ENCODE measurements at places on chromosomes 13 and 19.

DNA sequence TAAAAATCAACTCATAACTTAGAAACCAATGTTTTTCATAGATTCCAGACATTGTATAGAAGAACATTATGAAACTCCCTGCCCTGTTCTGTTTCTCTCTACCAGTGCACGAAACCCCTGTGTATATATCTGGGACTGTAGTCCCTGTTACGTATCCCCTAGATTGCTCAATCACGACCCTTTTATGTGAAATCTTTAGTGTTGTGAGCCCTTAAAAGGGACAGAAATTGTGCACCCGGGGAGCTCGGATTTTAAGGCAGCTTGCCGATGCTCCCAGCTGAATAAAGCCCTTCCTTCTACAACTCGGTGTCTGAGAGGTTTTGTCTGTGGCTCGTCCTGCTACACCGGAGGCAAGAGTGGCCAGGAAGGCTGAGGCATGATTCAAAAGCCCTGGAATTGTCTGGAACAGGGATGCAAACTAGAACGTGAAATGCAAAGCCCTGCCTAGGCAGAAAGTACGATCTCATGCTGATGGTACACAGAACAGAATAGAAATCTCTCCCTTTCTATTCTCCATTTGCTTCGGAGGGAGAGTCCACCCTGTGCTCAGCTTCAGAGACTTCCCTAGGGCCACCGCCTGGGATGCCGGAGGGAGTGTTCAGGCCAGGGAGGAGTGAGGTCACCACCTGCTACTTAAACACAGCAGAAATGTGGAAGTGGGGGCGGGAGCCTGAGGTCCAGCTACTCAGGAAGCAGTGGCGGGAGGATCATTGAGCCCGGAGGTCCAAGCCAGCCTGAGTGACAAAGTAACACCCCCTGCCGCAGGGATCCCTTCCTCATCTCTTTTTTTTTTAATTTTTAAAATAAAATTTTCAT, 758 bp upstream of the ZNF888 start:
- H3K36me3 ChIP-seq: peaks cover 22% of the 10 kb centered on the region
- no peak for DNase-seq

- peaks cover 6% of the 10 kb centered on the region for H3K36me3 ChIP-seq
- no peaks in the 10 kb centered on the region for H3K4me1 ChIP-seq
- no peak overlapping the region for H3K4me3 ChIP-seq
- DNase-seq: peak; percentile 37
- no peak overlapping the region for H3K27ac ChIP-seq
Measured at GRCh38 chr19:3467437-3468198, 12.7 kb downstream of the SMIM24 start.

GRCh38 chr13:113783200-113783881, 24.3 kb downstream of the TMEM255B start:
- no peak overlapping the region for H3K27ac ChIP-seq
- H3K27me3 ChIP-seq: peaks cover 16% of the 10 kb centered on the region
- DNase-seq: no peak
- peaks cover 3% of the 10 kb centered on the region for H3K4me1 ChIP-seq
- no peaks in the 10 kb centered on the region for H3K36me3 ChIP-seq
- no peak overlapping the region for H3K4me3 ChIP-seq

DNA sequence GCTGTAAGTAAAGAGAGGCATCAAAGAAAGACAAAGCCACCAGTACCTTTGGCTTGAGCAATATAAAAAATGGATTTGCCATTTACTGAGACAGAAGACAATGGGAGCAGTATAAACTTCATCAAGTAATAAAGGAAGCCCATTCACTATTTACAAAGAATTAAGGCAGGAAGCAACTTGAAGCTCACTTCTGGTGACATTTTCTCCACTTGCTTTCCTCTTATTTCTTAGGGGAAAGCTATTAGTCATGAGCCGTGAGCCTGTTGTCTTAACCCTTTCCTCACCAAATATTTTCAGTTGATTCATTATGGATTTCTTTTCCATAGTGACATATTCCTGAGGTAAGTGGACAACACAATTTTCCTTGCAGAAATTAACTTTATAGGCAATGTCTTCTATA, 156.8 kb downstream of the DNAJC3 start:
- H3K36me3 ChIP-seq: no peaks in the 10 kb centered on the region
- H3K27ac ChIP-seq: no peak overlapping the region
- no peak overlapping the region for H3K4me3 ChIP-seq
- H3K27me3 ChIP-seq: peaks cover 22% of the 10 kb centered on the region

DNA sequence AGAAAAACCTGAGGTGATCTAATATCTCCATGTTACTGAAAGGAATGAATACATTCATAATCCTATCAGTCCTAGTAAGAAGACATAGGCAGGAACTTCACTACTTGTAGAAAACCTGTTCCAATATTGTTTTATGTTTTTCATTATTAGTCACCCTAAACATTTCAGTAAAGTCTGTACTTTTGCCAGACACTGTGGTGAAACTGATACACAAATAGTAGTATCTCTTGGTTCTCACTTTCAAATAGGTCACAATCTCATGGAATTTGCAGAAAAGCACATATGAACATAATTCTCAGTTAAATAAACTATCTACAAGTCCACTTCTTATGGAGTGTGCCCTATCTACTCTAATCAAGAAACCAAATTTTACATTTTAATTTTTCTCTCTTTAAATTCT, 88.3 kb upstream of the PCDH9 start:
- no peak overlapping the region for H3K27ac ChIP-seq
- H3K36me3 ChIP-seq: no peaks in the 10 kb centered on the region
- DNase-seq: no peak

- H3K27ac ChIP-seq: peak overlapping the region; percentile 91
- H3K36me3 ChIP-seq: peaks cover 11% of the 10 kb centered on the region
- H3K4me3 ChIP-seq: peak overlapping the region; percentile 99
- DNase-seq: peak; percentile 41
Measured at GRCh38 chr19:4722671-4723594, 709 bp downstream of the DPP9 start.

DNA sequence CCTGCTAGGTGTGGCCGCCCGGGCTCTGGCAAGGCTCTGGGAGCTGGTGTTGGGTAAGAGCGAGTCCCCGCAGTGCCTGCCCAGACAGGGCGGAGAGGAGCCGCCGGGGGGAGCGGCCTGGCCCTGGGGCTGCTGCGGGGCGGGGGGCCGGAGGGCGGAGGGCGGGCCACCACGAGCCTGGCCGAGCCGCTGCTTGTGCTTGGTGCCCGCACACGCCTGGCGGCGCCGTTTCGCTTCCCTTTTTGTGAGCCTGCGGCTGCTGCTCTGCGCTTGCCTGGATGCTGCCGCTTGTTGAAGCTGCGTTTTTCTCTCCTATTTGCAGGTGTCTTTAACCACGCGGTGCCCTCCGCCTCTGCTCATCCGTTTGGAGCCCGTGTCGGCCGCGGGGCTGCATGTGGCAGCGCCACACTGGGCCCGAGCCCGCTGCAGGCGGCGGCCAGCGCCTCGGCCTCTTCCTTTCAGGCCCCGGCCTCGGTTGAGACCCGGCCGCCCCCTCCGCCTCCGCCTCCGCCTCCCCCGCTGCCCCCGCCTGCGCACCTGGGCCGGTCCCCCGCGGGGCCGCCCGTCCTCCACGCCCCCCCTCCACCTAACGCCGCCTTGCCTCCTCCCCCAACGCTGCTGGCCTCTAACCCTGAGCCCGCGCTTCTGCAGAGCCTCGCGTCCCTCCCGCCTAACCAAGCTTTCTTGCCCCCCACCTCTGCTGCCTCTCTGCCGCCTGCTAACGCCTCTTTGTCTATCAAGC, 8.5 kb downstream of the PLEKHJ1 start:
- H3K4me3 ChIP-seq: no peak overlapping the region
- H3K36me3 ChIP-seq: peaks cover 38% of the 10 kb centered on the region
- peaks cover 7% of the 10 kb centered on the region for H3K4me1 ChIP-seq
- H3K27me3 ChIP-seq: no peaks in the 10 kb centered on the region
- DNase-seq: no peak
- no peak overlapping the region for H3K27ac ChIP-seq

GRCh38 chr13:97932647-97933046, 20.8 kb upstream of the IPO5 start:
- no peaks in the 10 kb centered on the region for H3K4me1 ChIP-seq
- no peak overlapping the region for H3K27ac ChIP-seq
- no peak for DNase-seq

DNA sequence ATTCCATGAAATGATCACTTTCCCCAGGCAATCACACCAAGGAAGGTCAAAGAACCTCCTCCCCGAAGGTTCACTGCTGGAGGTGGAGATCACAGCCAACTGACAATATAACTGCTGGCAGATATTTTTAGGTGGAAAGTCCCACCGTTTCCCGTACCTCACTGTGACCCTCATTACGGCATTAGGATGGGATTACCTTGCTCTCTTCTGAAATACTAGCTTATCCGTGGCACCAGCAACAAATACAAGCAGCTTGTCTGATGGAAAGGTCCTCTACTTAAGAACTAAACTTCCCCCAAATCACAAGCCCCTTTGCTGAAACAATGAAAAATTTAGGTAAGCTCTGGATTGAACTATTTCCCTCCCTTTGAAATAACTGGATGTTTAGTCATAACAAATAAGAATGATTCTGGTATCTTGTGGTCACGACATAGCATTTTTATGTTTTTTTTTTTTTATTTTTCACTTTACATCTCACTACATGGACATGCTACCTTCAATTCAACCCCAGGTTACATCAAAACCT, 178.9 kb downstream of the COL4A1 start:
- no peak overlapping the region for H3K4me3 ChIP-seq
- H3K27ac ChIP-seq: no peak overlapping the region
- H3K4me1 ChIP-seq: no peaks in the 10 kb centered on the region
- H3K36me3 ChIP-seq: no peaks in the 10 kb centered on the region
- H3K27me3 ChIP-seq: peaks cover 26% of the 10 kb centered on the region

GRCh38 chr19:42286349-42287016, 15.4 kb upstream of the PRR19 start:
- peaks cover 4% of the 10 kb centered on the region for H3K36me3 ChIP-seq
- H3K4me3 ChIP-seq: no peak overlapping the region
- H3K4me1 ChIP-seq: peaks cover 15% of the 10 kb centered on the region
- H3K27me3 ChIP-seq: no peaks in the 10 kb centered on the region
- DNase-seq: no peak

DNA sequence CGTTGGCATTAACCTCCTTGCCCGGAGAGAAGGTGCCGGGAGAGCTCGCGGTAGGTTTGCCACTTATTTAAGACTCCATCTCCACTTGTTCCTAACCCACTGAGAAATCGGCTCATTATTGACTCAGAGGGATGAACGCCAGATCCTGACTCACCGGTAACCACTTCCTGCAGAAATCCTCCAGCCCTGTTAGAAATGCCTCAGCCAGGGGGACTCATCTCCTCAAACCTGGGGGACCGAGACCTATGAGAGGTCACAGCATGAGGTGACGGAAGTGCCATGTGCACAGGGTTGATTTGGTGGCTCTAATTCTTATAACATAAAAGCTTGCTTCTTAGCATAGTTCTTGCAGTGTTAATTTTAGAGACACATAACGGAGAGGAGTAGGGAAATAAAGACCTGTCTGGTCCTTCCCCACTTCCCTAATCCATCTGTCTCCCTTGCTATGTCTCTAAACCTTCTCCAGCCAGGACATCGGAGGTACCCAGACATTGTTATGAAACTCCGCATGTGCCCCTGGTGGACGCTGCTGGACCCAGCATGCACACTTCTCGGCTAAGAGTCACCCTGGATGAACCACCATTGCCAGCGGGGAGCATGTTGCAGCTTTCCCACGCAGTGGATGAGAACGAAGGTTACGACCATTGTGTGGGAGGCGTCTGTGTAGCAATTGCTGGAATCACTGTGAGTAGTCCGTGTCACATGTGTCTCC, 158.9 kb downstream of the EFNB2 start:
- peak; percentile 26 for DNase-seq
- H3K4me1 ChIP-seq: no peaks in the 10 kb centered on the region
- H3K4me3 ChIP-seq: no peak overlapping the region
- H3K36me3 ChIP-seq: no peaks in the 10 kb centered on the region
- H3K27me3 ChIP-seq: peaks cover 6% of the 10 kb centered on the region

DNA sequence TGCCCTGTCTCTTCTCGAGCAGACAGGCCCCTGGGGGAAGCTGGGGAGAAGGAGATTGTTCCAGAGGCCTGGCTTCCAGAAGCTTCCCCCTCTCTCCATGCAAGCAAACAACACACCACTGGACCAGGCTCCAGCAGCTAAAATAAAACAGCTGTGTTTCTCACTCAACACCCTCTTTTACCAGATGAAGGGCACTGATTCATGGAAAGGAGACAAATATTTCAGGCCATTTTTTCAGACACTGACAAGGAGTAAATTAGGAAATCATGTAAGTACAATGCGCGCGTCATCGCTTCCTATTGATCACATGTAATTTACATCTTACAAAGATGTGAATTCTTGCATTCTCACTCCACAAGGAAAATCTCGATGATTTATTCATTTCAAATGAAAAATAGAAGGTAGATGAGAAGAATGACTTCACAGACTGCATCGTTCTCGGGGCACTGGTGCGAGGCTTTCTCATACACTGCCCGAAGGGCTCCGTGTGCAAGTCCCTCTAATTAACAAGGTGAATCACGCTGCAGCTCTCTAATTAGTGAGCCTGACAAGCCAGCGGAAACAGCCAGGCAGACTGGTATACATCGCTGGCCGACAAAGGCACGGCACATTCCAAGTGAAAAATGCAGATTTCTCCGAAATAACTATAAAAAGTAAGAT, 153.6 kb downstream of the KCTD15 start:
- no peaks in the 10 kb centered on the region for H3K36me3 ChIP-seq
- H3K27me3 ChIP-seq: peaks cover 7% of the 10 kb centered on the region
- no peak for DNase-seq
- no peak overlapping the region for H3K27ac ChIP-seq
- H3K4me3 ChIP-seq: no peak overlapping the region
- H3K4me1 ChIP-seq: no peaks in the 10 kb centered on the region

- H3K27ac ChIP-seq: no peak overlapping the region
- H3K4me1 ChIP-seq: no peaks in the 10 kb centered on the region
- H3K36me3 ChIP-seq: no peaks in the 10 kb centered on the region
- no peak overlapping the region for H3K4me3 ChIP-seq
Measured at GRCh38 chr13:22196777-22197176, 525.9 kb downstream of the FGF9 start.

GRCh38 chr13:73902296-73902695, 231.9 kb downstream of the KLF12 start:
- no peak overlapping the region for H3K4me3 ChIP-seq
- peaks cover 25% of the 10 kb centered on the region for H3K4me1 ChIP-seq
- H3K36me3 ChIP-seq: peaks cover 20% of the 10 kb centered on the region
- no peak for DNase-seq

DNA sequence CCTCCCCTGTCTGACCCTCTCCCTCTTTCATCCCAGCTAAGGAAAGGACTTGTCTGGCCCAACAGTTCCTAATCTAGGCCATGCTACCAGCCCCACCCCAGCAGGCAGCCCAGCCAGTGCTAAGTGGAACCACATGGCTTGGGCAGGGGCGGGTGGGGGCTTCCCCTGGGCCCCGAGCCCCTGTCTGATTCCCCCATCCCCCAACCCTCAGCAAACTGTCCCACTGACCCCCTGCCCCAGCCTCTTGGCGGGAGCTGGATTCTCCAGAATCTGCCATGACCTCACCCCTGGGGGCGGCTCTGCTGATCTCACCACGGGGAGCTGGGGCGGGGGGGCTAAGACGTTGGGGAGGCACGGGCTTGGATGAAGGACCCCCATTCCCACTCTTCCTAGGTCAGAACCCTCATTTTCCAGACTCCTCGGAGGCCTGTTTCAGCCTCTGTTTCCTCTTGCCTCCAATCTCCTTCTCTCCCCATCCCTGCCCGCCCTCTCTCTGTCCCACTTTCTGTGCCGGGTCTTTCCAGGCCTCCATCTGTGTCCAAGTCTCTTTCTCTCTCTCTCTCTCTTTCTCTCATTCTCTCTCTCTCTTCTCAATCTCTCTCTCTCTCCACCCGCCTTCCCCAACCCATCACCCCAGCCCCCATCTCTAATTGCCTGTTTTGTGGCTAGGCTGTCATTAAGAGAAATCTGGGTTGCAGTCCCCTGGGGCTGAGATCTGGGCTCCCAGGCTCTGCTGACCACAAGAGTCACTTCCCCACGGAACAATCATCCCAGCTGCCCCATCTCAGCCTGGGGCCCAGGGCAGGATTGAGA, 2.7 kb downstream of the COL5A3 start:
- H3K27me3 ChIP-seq: peaks cover 49% of the 10 kb centered on the region
- H3K36me3 ChIP-seq: no peaks in the 10 kb centered on the region
- no peak for DNase-seq
- H3K4me3 ChIP-seq: no peak overlapping the region
- no peak overlapping the region for H3K27ac ChIP-seq
- H3K4me1 ChIP-seq: peaks cover 36% of the 10 kb centered on the region

All from activated CD8-positive, alpha-beta T cell treated with anti-CD3 and anti-CD28 coated beads for 36 hours (primary cell).